ENCODE measurements at places on chromosomes 16 and 17.
A peak's percentile ranks its signal among the peaks of the same experiment; 100 is the strongest.

GRCh38 chr17:50909765-50910605 lies 43.8 kb upstream of the TOB1 start:
- peak; percentile 27 for DNase-seq

DNA sequence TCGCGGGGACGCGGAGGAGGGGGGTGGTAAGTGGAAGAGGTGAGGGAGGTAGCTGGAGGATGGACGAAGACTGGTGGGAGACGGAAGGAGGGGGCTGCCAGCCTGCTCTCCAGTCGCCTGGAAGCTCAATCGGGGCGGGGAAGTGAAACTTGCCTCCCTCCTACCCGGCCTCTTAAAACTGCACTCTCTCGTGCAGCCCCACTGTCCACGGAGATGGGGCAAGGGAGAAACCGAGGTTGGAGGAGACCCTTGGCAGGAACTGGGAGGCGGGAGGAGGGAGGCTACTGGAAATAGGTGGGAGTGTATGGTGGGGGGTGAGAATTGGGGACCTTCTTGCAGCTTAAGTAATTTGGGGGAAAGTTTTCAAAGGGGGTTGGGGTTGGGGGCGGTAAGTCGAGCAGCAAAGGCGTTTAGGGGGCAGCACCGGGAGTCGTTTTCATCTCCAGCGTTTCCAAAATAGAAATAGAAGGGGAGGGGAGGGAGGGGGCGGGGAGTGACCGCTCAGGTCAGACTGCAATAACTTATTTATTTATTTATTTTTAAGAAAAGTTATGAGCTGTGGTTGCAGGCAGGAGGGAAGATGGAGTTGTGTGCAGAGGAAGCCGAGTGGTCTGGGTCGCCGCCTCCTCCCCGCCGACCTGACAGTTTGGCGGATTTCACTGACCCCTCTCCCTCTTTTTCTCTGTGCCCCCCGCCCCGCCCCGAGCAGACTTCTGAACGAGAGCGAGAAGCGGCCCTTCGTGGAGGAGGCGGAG lies 1.4 kb downstream of the SOX9 start:
- no peak for DNase-seq

- DNase-seq = no peak
These were observed 69.1 kb downstream of the HAPSTR1 start for GRCh38 chr16:9160551-9160911.

- DNase-seq = peak; percentile 82
These were observed 7.6 kb downstream of the EPX start for GRCh38 chr17:58200024-58200633.

- DNase-seq = no peak
These were observed 9.6 kb downstream of the ACE start for GRCh38 chr17:63486317-63487013.

DNA sequence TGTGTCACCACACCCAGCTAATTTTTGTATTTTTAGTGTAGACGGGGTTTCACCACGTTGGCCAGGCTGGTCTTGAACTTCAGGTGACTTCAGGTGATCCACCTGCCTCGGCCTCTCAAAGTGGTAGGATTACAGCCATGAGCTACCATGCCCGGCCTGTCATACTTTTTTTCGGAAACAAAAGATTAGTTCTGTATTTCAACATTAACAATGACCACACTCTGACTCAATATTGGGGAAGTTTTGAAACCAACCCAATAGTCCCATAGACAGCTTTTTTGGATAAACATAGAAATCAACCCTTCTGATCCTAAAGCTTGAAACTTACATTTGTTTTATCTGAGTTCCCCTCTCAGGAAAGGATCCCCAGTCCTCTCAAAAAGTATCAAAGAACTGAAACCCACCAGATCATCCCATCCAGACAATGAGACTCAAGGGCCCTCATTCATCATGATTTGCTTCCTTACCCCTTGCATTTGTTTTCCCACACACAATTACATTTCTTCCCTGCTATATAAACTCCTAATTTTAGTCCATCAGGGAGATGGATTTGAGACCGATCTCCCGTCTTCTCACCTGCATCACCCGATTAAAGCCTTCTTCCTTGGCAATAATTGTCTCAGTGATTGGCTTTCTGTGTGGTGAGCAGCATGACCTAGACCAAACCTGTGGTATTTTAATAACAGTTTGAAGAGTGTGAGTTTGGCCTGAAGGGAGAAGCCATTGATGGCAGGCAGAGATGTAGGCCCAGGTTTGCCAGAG lies 7.2 kb upstream of the AGRP start:
- no peak for DNase-seq

DNA sequence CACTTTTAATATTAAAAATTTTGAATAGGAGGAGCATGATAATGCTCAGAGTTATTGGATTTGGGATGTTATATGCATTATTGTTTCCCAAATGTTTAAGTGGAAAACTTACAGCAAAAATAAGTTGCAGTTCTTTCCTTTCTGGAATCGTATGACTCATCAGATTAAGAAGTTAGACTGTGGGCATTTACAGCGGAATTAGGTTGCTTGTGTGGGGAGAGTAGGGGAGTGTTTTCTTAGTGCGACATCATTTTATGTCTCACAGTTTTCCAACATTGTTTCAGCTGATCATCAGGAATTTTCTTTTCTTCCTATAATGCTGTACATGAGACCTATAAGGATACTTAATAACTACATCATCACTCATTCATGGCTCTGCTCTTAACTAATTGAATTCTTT lies 1631.8 kb downstream of the CDH8 start:
- no peak for DNase-seq

DNA sequence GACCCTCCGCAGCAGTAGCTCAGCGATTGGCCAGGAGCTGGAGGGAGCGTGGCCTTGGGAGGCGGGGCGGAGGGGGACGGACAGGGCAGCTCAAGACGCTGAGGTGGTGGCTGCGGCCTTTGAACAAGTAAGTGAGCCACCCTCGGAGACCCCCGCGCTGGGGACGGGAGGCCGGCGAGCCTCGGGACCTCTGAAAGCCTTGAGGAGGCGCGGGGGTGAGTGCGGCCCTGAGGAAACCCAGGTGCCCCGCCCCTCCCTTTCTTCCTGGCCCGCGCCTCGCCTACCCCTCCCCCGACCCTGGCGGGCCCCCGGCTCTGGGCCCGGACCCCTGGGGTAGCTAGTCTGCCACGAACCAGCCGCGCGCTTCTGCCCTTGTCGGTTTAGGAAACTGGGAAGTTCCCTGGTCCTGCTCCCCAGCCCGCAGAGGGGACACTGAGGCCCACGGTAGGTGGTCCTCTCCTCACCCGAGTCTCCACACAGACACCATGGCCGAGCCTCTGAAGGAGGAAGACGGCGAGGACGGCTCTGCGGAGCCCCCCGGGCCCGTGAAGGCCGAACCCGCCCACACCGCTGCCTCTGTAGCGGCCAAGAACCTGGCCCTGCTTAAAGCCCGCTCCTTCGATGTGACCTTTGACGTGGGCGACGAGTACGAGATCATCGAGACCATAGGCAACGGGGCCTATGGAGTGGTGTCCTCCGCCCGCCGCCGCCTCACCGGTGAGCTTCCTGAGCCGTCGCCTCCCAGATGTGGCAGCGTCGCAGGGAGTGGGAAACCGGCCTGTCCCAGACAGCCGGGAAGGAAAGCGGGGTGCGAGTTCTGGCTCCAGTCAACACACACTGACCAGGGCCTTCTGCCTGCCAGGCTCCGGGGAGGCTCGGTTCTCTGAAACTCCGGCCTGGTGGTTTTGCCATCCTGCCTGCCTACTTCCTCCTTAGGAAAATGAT lies at the start of gene MAPK7:
Gene MAPK7 (plus strand): TSS at position 83 of the 945 bp plus-strand sequence. CDS start 403 bp downstream, at position 486.
- no peak for DNase-seq

- DNase-seq = no peak
These were observed 36.8 kb upstream of the ZC3H18 start for GRCh38 chr16:88533381-88533917.

- DNase-seq = no peak
These were observed at the start of gene OTOA for GRCh38 chr16:21663889-21664647. OTOA (plus strand) TSS chr16:21663968; CDS start chr16:21678515, 14,547 bp downstream.

DNA sequence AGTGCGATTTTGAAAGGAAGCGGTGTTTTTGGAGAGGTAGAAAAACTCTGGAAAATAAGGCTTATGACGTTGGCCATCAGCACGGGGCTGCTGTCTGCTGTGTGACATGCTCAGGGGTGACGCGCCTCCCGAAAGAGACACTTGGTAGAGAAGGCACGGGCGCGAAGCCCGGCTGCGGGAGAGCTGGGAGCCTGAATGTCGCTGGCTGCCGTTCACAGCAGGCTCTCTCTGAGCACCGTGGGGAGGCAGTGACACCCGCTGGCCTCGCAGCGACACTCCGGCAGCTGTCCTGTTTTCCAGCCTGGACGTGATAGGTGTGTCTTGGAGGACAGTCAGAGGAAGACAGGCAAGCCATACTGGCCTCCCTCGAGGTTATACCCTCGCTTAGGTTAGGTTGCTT lies 759.1 kb upstream of the RBFOX1 start:
- DNase-seq = peak; percentile 3

DNA sequence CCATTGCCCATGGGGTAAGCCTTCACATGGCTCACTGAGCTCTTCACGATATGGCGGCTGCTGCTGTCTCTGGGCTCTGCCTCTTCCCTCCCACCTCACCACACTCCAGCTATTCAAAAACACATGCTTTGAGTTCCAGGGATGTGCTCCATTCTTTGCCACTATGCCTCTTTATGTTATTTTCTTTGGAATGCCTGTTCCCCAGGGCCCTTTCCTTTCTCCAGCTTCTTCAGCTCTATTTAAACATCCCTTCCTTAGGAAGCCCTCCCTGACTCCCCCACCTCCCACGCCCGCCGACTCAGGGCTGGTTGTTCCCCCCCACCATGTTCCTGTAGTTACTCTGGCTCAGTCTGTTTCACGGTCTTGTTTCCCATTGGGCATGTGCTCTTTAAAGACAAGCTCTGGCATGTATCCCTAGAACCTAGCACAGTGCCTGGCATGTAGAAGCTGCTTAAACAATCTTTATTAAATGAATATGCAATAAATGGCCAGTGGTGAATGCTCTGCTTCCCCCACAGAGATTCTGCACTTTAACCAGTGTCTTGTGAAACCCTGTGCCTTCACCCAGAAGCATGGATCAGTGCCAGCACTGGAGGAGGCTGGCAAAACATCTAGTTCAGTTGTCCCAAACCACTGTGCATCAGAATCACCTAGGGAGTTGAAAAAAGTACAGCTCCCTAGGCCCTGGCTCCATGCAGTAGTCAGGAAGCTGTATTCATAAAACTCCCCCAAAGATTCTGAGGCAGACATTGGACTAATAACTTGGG lies 6.9 kb downstream of the MYCBPAP start:
- no peak for DNase-seq

GRCh38 chr17:64254755-64255154 lies 8.3 kb downstream of the TEX2 start:
- DNase-seq = no peak

GRCh38 chr16:67563708-67564468 lies 1.6 kb downstream of the CTCF start:
- DNase-seq = peak; percentile 52

GRCh38 chr16:620700-621525 lies 9.9 kb upstream of the WFIKKN1 start:
- DNase-seq = no peak

DNA sequence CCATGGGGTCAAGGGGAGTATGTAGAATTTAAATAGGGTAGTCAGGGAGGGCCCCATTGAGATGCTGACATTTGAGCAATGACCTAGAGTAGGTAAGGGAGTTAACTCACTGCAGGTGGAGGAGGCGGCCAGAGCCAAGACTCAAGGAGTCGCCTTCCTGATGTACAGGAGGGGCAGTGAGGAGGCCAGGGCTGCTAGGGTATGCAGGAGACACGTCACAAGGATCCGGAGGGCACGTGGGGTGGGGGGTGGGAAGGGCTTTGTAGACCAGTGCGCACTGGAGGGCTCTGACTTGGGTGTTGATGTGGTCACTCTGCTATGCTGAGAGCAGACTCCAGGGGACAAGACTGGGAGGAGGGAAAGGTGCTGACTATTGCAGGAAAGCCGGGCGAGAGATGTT lies 37.5 kb downstream of the SPECC1 start:
- DNase-seq = no peak

DNA sequence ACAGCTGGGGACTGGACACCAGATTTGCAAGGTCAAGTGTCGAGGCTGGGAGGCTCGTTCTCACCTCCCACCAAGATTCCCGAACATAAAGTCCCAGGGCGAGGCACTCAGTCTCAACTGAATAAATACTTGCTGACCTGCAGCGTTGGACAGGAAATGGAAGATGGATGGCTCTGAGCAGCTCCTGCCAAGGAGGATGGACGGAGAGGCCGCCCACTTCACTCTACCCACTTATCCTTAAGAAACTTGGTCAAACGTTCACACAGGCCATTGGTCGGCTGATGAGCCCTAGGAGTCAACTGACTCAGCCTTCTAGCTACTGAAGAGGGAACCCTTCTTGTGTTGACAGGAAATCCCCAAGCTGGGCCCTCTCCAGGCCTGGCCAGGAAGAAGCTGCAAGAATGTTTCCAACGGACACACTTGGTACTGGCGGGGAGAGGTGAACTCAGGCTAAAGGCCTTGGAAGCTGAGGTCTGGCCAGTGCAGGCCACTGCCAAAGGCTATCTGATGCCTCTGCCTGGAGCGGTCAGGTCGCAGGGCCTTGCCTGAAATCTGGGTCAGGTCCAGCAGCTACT lies 50.0 kb downstream of the VAC14 start:
- DNase-seq = no peak

- no peak for DNase-seq
These were observed 1.8 kb downstream of the PRSS22 start for GRCh38 chr16:2856061-2856670.

DNA sequence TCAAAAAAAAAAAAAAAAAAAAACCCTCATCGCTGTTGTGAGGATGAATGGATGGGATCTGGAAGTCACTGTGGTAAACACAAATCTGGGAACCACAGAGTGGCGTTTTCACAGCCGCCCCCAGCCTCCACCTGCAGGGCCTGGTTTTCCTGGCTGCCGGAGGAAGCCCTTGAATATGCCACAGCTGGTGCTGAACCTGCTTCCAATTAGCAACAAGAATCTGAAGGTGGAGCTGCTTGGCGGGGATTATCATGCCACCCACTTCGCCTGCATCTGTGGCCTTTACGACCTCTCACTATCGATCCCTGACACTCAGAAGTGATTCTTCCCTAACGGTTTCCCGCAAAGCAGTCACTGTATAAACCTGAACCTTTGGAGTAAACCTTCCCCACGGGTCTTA lies 16.1 kb downstream of the MRM3 start:
- DNase-seq = no peak

DNA sequence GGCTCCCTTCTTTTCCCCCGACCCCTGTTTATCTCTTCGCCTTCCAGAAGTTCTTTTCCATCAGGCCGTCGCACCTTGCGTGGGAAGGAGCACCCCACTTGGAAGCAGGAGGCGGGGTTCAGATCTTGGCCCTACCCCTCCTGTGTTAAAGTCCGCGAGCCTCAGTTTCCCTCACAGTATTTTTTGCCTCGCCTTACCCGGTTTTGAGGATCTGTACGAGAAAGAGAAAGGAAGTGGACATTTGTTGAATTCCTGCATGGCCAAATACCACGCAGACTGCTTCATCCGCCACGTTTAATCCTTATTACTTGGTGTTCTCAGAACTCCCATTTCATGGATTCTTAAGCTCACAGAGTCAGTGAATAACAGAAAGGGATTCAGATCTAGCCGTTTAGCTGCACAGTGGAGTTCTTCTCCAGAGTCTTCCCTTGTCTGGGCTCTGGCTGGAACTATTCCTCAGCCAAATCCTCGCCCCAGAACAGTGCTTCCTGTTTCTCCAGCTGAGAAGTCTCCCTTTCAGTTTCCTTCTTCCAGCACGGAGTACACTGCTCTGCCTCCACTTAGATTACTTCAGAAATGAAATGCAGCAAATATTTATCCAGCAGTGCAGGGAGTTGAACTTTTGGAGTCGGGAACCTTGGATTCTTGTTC lies 590 bp downstream of the TMEM219 start:
- DNase-seq = peak; percentile 50

- DNase-seq = no peak
These were observed 201.6 kb upstream of the SOX9 start for GRCh38 chr17:71919186-71919585.

GRCh38 chr17:44906010-44906646 lies 6.9 kb upstream of the EFTUD2 start:
- peak; percentile 55 for DNase-seq

GRCh38 chr17:77281122-77281903 lies 140.5 kb downstream of the SEC14L1 start:
- DNase-seq = no peak
